B cell (primary cell): ENCODE measurements at places on chromosomes 1 and 21. TPM values are rescaled to one million over a fixed set of nuclear protein-coding genes. Genes with fewer than 3 reads are reported as not detected.
A peak's percentile ranks its signal among the peaks of the same experiment; 100 is the strongest.

GRCh38 chr1:67599085-67599484, 85.9 kb upstream of the GADD45A start:
- DNase-seq: no peak

DNA sequence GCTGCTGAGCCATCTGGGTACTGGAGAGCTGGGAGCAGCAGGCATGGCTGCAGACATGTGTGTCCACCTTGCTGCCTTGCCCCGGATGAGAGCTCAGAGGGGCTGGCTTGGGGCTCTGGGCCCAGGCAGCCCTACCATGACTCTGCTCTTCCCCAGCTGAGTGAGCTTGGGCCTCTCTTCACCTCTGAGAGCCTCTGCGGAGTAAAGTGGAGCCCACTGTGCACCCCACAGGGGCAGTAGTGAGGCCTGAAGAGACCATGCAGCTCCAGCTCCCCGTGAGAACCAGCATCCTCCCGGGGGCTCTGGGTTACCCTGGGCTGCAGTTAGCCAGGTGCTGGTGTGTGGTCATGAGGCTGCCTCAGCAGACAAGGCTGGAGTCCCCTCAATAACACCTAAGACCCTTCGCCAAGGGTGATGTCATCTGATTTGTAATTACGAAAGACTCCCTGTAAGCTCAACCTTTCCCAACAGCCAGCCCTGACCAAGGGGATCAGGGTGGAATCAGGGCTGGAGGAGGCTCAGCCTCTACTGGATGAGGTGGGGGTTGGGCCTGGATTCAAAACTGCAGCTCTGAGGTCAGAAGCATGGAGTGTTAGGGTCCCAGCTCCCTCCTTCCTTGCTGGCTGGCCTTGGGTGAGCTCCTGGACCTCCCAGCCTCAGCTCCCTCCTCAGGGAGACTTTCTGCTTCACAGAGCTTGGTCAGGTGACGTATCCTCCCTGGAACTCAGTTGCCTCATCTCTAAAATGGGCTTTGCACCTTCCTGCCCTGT, 308.0 kb downstream of the MATN1 start:
- no peak for DNase-seq

GRCh38 chr1:87212431-87213134, 116.1 kb upstream of the LMO4 start:
- DNase-seq: no peak

GRCh38 chr1:153544453-153545066, 1.0 kb downstream of the S100A4 start:
- no peak for DNase-seq

- DNase-seq: peak; percentile 31
These were observed 36.4 kb upstream of the HHAT start for GRCh38 chr1:210292231-210292871.

GRCh38 chr1:214633686-214634085, 30.7 kb downstream of the CENPF start:
- no peak for DNase-seq

GRCh38 chr1:208616776-208617175, 372.6 kb upstream of the PLXNA2 start:
- no peak for DNase-seq

DNA sequence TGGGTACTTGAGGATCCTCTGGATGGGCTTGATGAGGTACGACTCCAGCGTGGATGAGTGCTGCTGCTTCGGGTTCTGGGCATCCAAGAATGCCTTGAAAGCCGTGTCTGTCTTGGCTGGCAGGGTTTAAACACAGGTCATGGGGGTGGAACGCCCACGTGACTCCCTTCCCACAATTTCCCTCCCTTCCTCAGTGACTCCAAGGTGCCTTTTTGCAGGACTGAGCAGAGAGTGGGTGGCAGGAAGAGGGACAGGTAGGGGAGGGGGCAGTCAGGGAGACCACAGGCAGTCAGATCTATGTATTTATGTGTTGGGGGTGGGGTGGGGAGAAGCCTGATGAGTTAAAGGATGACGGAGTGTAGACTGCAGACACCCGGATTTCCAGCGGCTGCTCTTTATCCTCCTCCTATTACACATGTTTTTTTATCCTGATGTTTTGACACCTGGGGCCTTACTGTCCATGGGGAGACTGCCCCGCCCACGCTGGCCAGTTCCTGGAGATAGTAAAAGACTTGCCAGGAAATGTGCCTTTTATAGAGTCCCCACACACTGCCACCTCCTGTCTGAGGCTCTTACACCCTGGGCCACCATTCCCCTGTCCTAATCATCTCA, 103.2 kb upstream of the KRTAP19-8 start:
- no peak for DNase-seq

DNA sequence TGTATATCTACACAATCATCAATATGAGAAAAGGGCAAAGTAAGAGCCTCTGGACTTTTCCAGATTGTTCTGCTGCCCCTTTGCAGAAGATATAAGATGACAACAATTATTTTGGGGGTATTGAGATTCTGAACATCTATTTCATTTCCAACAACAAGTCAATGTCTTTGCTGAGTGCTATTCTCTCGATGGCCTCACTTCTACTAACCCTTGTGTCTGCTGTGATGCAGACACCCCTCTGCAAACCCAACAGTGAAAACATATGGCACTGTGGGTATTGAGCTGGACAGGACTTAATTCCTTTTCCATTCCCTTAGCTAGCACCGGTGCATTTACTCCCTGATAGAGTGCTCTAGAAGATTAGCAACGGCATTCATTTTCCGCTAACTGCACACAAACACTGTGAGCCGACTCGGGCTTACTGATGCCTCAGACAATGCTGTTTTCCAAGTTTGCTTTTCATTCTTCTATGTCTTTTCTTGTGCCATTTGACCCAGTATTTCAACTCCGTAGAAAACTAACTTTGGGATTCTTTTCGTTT, 33.4 kb upstream of the SMYD2 start:
- no peak for DNase-seq

- no peak for DNase-seq
These were observed 5.9 kb downstream of the SSBP3 start for GRCh38 chr1:54400329-54400728.

DNA sequence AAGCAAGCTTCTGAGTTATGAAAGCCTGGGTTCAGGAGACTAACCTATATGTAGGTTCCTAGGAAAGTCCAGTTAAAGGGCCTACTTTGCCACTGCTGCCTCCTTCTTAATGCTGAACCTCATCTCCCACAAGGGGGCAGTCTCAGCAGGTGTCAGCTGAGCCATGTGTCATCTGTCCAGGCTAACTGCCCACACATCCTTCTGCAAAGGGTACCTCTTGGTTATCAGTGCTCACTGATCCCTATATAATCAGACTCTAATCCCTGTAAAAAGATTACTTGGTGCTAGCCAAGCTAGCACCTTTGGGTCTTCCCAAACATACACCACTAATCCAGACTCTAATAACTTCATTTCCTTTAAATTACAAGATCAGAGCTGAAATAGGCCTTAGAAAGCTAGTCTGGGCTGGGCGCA, 9.0 kb downstream of the PRDX1 start:
- peak; percentile 76 for DNase-seq

GRCh38 chr1:232036181-232036933, 409.8 kb downstream of the DISC1 start:
- no peak for DNase-seq

DNA sequence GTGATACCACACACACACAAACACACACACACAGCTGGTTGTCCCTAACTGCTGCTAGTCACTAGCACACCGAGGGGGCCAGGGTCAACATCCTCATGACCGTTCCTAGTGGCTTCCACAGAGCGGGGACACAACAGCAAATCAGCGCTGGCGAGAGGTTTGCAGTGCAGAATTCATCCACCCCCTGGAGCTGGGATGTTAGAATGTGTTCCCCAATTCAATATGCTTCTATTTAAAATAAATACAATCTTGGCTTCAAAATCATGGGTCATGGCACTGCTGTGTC, 16.2 kb upstream of the C2CD2 start:
- DNase-seq: no peak

DNA sequence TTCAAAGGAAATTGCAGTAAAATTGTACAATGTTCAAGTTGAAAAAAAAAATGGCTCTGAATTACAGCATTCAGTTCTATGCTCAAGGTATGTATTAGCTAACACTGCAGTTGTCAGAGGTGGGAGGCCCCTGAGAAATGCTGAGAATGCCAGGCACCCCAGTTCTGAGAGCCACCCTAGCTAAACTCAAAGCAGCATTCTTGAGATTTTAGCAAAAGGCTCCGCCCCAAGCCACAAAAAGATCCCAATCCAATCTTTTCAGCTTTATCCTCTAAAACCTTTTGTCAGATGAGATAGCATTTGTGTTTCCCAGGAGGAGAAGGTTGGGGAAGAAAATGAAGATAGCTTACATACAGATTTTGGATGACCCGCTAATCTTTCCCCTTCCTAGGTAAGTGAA, 68.8 kb downstream of the SMYD2 start:
- DNase-seq: no peak

DNA sequence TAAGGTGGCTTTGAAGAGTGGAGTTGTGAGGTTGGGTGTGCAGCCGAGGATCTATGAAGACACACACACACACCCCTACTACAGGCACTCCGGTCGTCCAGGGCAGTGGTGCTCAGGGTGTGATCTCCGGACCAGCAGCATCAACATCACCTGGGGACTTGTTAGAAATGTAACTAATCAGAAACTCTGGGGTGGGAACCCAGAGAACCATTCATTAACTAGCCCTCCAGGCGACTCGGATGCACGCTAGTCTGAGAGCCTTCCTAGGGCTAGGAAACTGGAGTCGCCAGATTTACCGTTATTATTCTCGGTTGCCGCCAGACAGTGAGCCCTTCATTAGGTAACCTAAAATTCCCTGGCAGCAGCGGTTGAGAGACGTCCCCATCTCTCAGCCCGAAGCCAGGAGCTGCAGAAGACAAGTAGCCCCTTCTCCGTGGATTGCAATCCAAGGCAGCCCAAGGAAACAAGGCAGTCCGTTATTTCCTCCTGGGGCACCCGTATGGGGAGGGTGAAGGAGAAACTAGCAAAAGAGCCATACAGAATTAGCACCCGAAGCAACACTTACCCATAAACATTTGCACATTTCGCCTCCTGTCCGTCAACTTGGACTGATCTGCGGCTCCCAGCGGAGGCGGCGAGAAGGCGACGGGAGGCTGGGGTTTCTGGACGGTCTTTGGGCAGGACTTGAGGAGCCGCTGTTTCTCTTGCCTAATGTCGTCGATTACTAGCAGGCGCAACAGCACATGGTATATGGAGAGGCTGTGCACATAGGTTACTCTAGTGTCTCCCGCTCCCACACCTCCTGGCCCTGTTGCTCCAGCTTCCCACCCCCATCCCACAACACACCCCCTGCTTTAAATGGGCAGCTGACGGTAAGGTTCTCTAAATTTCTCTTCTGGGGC, 2.9 kb upstream of the CCN1 start:
- peak; percentile 40 for DNase-seq

DNA sequence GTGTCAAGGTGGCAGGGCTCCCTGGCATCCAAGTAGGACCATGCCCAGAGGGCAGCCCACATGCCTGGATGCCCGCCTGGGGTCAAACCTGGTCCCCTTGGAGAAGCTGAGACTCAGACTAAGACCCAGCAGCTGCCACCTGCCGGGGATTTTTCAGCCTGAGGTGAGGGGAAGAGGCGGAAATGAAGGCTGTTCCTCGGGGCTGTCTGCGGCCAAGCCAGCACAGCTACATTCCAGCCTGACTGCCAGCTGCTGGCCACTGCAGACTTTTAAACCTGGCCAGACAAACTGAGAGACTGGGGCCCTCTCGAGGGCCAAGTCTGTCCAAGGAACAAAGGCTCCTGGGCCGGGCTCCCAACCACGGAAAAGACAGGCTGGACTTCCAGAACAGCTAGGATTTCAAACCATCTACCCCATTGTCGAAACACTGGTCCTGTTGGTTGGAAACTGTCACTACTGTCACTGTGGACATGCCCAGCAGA, 21.9 kb upstream of the PLEKHG5 start:
- DNase-seq: no peak

DNA sequence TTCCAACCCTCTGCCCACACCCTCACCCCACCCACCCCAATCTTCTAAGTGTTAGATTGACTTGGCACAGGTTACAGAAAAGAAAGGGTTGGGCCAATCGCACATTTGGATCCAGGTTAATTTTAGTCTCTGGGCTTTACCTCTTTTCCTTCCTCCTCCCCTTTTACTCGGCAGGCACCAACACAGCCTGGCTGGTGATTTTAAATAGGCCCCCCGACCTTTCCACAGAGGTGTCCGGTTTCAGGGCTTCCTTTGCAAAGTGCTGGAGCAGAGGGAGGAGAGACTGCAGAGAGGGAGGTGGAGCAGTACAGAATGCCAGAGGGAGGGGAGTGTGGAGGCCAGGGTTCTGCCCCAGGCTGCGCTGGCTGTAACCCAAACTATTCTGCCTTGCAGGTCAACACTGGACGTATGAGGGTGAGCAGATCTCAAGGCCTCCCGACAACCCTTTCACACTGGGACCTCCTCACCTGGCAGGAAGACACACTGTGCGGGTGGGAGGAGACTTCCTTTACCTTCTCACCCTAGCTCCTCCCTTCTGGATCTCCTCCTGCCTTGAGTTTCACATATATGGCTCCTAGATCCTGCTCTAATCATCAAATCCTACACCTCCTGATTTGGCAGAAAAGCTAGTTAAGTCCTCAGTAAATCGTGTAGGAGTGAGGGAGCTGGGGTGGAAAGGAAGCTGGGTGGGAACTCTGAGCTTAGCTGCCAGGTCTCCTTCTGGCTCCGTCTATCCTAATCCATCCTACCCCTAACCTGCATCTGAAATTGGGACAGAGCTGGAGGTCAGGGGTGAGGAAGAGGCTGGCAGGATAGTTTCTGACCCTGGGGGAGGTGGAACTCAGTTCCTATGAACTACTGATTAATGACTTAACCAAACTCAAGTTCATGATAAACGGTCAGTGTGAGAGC, 2.4 kb downstream of the CA14 start:
- DNase-seq: no peak

The E2F2 gene
- total RNA-seq: 1.2 and 3.2 TPM in 2 replicates

The OLFML2B gene
- 0.12 TPM in 1 of 2 replicates, not detected in the other for total RNA-seq

The ERVH48-1 gene
- not detected in 2 replicates for total RNA-seq

The MRPL37 gene
- total RNA-seq: 37.0 and 39.9 TPM in 2 replicates

The MPC2 gene
- total RNA-seq: 17.5 and 24.4 TPM in 2 replicates

The PROK1 gene
- total RNA-seq: not detected in 2 replicates

The KCNJ6 gene
- total RNA-seq: not detected in 2 replicates

The ADPRS gene
- total RNA-seq: 20.9 and 24.0 TPM in 2 replicates
